ENCODE measurements at places on chromosomes 4 and X.

DNA sequence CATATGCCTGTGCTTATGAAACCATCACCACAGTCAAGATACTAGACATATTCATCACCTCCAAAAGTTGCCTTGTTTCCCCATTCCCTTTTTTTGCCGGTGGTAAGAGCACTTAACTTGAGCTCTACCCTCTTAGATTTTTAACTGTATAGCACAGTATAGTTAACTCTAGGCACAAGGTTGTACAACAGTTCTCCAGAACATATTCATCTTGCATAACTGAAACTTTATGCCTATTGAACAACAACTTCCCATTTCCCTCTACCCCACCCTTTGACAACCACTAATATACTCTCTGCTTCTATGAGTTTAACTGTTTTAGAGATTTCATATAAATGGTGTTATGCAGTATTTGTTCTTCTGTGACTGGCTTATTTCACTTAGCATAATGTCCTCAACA is 119.3 kb downstream of the ASB9 start:
- DNase-seq, result no peak

DNA sequence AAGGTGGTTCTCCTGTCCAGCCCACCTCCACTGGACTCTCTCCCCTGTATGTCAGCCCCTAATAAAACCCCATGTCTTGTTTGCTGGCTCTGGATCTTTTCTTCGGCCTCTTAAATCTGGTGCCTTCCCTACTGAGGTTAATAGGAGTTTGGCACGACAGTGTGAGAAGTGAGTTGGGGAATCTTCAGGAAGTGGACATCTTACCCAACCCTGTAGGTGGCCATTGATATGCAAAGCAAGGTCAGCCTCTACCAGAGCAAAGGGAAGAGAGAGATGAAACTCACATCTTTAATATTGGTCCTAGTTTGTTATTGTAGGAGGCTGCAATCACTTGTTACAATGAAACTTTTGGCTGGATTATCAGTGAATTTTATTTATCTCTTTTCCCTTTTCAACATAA is 111.7 kb downstream of the CHRDL1 start:
- no peak for DNase-seq

- DNase-seq, result no peak
These were observed 443.3 kb downstream of the GBA3 start for GRCh38 chr4:23135792-23136645.

GRCh38 chr4:40553995-40554394 is 75.7 kb downstream of the RBM47 start:
- no peak for DNase-seq

GRCh38 chr4:7630568-7631287 is 196.0 kb upstream of the PSAPL1 start:
- no peak for DNase-seq

- DNase-seq, result no peak
These were observed 423.0 kb upstream of the MAGEB2 start for GRCh38 chrX:29792335-29792734.

DNA sequence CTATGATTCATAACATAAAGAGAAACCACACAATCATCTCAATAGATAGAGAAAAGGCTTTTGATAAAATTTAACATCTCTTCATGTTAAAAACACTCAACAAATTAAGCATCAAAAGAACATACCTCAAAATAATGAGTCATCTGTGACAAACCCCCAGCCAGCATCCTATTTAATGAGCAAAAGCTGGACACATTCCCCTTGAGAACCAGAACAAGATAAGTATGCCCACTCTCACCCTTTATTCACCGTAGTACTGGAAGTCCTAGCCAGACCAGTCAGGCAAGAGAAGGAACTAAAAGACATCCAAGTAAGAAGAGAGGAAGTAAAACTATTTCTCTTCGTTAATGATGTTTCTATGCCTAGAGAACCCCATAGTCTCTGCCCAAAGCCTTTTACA is 507.2 kb downstream of the PABPC4L start:
- DNase-seq, result no peak

All from GM06990 (cell line).